ENCODE measurements at places on chromosomes 2 and 18.

- DNase-seq, result no peak
Measured at GRCh38 chr18:37900326-37900725, 334.7 kb upstream of the CELF4 start.

- no peak for DNase-seq
Measured at GRCh38 chr2:60699617-60700016, 56.5 kb upstream of the PAPOLG start.

- DNase-seq, result no peak
Measured at GRCh38 chr2:129892773-129893172, 86.7 kb upstream of the RAB6C start.

GRCh38 chr2:235784788-235785187 is 290.9 kb downstream of the AGAP1 start:
- DNase-seq, result no peak

- no peak for DNase-seq
Measured at GRCh38 chr2:191687867-191688266, 9.9 kb downstream of the NABP1 start.

GRCh38 chr2:225270861-225271260 is 128.6 kb upstream of the NYAP2 start:
- peak; percentile 12 for DNase-seq

- DNase-seq, result no peak
Measured at GRCh38 chr2:224532441-224532840, 52.7 kb downstream of the CUL3 start.

DNA sequence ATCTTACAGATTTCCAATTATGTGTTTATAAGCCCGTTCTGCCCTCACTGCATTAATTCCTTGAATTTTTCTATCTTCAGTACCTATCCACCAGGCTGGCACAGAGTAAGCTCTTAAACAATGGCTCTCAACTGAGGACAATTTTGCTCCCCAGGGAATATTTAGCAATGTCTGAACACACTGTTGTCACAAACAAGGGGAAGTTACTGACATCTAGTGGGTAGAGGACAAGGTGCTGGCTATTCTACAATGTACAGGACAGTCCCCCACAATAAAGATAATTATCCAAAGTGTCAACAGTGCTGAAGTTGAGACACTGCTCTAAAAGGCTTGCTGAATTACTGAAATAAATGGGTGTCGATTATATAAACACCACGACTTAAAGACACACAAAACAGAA is 5.0 kb downstream of the NDUFS1 start:
- DNase-seq, result no peak

DNA sequence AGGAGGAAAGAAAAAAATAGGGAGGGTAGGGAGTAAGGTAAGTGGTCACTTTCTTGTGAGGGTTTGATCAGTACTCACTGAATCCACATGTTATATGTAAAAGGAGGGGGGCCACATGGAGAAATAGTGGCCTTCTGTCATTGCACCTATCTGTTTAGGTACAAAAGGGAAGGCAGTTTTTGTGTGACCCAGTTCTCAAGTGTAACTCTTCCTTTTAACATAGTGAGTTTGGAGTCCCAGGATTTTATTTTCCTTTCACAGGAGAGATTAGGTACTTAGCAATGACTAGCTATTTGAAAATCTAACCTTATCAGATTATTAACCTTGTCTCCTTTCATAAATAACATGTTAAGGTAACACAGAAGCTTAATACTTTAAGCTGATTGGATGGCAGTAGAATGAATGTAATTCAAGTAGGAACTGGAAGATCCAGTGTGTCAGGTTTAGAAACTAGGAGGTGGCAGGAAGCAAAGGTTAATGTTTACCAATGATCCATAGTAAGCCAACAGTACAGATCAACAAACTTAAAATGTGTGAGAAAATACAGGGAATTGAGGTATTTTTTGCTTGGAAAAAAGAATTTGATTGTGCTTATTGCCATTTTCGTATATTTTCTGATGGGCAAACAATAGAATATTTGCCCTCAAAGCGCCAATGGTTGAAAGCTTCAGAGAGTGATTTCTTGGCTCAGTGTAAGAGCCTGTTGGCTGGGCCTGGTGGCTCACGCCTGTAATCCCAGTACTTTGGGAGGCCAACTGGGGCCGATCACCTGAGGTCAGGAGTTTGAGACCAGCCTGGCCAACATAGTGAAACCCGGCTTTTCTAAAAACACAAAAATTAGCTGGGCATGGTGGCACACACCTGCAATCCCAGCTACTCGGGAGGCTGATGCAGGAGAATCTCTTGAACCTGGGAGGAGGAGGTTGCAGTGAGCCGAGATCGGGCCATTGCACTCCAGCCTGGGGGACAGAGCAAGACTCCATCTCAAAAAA is 11.3 kb downstream of the HNMT start:
- no peak for DNase-seq

GRCh38 chr2:17579605-17580318 is 39.3 kb downstream of the VSNL1 start:
- no peak for DNase-seq

DNA sequence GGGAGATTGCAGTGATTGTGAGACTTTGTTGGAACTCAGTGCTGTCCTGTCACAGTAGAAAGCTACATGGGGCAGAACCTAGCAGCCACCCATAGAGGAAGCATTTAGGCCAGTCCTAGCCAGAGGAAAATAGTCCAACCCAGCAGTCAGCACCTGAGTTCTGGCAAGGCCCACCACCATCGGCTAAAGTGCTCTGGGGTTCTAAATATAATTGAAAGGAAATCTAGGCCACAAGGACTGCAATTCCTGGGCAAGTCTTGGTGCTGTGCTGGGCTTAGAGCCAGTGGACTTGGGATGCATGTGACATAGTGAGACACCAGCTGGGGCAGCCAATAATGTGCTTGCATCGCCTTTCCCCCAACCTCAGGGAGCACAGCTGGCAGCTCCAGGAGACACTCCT is 28.9 kb upstream of the ACTR2 start:
- DNase-seq, result no peak

DNA sequence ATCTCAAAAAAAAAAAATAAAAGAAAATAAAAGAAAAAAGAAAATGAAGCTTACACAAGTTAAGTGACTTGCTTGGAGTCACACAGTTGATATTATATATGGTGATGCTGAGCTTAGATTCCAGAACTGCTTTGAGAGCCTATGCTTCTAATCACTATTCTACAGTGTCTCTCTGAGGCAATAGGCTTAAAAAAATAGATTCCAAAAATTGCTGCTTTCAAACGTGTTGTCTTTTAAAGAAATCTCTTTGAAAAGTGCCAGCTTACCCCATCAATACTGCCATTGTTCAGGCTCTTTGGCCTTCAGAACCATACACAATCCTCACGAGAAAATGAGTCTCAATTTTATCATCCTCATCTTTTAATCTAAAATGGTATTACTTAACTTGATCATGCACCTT is 102.6 kb downstream of the CDK15 start:
- DNase-seq, result no peak

GRCh38 chr2:126733795-126734194 is 77.8 kb downstream of the GYPC start:
- no peak for DNase-seq

- no peak for DNase-seq
Measured at GRCh38 chr2:189218236-189218635, 38.7 kb upstream of the COL5A2 start.

DNA sequence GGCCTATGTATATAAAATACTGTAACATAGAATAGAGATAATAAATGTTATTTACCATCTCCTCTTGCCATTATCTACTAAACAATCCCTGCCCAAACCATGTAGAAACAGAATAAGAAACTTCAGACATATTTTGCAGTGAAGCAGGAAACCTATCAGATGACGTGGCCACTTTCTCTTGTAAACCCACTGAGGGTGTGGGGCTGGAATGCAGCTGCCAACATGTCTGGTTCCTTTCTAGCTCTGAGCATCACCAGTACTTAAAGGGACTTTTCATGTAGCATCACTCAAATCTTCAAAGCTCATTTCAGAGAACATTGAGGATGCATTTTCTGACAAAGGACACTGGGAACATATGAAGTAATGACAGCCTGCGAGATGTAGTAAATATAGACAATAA is 251.8 kb downstream of the LPIN1 start:
- no peak for DNase-seq

- no peak for DNase-seq
Measured at GRCh38 chr2:102770506-102770905, 8.7 kb downstream of the TMEM182 start.

GRCh38 chr2:28471214-28471613 is 24.6 kb upstream of the PLB1 start:
- no peak for DNase-seq

DNA sequence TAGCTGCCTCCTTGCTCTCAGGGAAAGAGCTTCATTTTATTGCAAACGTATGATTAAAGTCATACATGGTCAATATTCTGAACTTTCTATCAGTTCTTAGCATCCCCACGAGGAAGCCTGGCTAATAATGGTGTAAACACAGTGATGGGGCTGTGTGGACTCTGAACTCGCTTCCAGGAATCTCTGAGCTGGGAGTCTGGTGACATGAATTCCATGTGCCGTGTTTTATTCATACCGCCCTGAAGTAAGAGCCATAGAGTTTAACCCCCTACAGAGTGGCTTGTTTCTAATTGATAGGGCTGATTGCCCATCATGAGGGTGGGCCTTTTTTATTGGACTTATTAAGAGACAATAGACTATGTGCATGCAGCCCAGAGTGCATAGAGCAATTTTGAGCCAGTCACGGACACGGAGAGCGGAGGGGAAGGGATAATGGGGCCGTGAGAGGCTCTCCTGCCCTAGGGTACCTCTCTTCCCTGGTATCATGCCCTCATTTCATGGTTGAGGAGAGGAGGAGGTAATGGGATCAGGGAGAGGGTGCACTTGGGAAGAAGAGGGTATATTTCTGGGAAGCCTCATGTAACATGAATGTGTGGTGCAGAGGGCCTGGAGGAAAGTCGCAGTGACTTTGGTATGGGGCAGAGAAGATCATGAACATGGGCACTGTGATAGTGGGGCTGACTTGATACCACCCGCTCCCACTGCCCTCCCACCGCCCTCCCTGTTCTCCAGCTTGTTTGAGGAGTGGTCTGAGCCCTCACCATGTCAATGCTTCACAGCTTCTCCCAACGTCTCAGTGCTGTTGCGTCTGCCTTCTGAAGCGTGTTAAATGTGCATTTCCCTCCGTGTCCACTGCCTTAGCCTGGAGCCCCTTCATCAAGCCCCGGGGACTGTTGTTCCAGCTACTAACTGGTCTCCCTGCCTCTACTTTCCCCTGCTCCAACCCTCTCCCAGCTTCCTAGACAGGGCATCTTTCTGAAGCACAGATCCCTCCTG is 73.2 kb downstream of the IL1R2 start:
- no peak for DNase-seq

DNA sequence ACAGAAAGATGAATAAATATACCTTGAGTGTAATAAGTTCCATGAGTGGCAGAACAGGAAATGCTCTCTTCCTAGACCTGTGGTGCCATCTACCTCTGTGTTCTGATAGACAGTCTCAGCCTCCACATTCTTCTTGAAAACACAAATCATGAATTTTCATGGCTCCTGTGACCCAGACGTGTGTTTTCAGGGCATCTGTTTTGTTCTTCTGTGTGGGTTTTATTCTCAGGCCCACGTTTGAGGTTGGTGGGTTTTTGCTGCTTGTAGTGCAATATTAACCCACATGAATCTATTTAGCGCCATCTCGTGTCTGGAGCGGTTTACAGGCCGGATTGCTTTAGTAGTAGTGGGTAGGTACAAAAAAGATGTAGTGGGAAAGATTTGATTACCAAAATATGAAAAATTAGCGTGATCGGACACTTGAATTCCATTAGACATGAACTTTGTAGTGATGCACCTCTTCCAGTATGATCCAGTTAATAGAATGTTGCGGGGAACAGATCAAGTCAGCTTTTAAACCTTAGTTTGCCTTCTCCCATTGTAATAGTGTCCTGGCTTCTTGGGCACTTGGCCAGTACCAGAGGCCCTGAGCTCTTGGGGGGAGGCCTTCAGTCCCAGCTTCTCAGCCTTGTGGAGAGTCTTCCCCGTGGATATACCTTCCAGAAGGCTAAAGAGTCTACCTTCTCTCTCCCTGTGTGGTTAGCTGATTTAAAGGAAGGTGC is 256.5 kb downstream of the TPGS2 start:
- DNase-seq, result no peak

DNA sequence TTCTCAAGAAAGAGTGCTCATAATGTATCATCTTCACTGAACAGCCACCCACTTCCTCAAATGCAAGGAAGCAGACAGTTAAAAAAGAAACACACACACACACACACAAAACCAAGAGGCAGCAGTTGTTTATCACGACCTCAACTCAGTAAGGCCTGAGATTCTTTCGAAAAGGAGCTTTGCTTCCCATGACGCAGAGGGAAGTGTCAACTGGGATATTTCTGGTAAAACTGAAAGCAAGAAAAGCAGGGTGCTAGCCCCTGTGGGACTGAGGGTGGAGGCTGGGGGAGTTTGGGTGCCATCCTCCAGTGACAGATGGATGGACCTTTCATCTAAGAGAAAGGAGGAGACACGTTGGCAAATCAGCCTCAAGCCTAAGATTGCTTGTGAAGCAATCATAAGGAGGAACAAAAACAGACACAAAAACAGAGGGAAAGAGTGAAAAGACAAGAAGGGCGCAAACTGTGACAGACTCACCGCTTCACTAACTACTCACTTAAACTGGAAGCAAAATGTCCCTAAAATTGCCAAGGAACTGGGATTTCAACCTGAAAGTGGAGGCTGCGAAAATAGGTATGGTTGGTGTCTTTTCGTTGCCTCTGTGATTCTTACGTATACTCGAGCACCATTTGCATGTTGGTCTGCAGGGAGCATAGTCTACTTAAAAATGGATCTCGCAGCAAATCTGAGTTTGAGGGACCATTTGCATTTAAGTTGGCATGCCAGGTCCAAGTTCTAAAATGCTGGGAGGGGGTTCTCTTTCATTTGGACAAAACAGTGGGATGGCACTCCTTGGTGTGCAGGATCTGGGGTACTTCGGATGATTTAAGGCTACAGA is at the start of gene ARHGAP25:
Gene ARHGAP25 (plus strand): TSS at position 124 of the 838 bp plus-strand sequence. CDS start 389 bp downstream, at position 513.
- no peak for DNase-seq
